ENCODE measurements at places on chromosomes 4 and X.
A peak's percentile ranks its signal among the peaks of the same experiment; 100 is the strongest.

DNA sequence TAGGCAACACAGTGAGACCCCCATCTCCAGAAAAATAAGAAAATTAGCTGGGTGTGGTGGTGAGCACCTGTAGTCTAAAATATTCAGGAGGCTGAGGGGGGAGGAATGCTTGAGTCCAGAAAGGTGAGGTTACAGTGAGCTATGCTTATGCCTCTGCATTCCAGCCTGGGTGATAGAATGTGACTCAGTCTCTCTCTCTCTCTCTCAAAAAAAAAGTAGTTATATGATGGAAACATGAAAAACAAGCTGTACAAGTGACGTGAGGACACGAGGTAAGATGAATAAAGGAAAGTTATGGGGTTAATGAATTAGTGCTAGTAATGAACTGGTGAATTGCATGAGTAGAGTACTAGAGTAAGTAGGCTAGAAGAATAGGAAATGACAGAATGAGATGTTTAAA is 21.8 kb upstream of the CAMK2D start:
- DNase-seq = no peak

- DNase-seq = no peak
Observed at GRCh38 chr4:157035471-157035870, 40.5 kb upstream of the GLRB start.

DNA sequence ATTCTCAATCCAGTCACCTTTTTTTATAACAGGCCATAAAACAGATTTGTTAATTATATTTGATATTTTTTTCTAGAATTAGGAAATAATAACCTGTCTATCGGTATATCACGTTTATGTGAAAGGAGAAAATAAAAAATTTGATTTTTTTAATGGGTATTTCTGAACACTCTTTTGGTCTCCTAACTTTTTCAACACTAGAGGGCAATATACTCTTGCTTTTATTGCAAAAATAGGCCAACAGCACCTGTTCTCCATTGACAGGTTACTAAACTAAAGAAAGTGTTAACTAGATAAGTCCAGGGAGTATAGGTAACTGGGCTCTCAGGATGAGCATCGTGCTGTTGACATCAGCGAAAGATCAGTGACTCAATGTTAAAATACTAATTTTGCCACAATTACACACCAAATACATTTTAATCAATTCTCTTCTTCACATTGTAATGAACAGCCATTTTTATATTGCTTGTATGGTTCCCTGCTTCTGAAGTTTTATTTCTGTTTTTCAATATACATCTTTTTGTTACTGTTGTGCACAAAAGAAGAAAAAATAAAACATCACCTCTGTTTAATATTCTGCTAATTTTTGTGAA is 22.8 kb downstream of the NDST4 start:
- peak; percentile 56 for DNase-seq

GRCh38 chr4:185811509-185812364 is at the start of gene SORBS2:
SORBS2 (minus strand) TSS chr4:185812194; CDS start chr4:185690571, 121,623 bp downstream.
- DNase-seq = no peak

GRCh38 chr4:7910952-7911578 is 28.6 kb downstream of the AFAP1 start:
- DNase-seq = no peak
